AG09319 (cell line): ENCODE measurements at places on chromosomes 5 and 9.

DNA sequence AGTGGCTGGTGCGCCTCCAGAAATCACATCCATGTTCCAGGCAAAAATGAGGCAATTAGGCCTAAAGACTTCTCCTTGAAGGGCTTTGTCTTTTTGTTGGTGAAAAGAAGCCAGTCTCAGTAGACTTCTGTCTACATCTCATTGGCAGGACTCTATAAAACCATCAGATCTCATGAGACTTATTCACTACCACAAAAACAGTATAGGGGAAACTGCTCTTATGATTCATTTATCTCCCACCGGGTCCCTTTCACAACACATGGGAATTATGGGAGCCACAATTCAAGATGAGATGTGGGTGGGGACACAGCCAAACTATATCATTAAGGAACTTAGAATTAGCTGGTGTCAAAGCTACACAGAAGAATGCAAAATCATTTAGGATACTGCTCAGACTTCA, 77.7 kb upstream of the SNX2 start:
- DNase-seq = no peak

GRCh38 chr9:95189251-95190098, 128.0 kb downstream of the FANCC start:
- peak; percentile 42 for DNase-seq

DNA sequence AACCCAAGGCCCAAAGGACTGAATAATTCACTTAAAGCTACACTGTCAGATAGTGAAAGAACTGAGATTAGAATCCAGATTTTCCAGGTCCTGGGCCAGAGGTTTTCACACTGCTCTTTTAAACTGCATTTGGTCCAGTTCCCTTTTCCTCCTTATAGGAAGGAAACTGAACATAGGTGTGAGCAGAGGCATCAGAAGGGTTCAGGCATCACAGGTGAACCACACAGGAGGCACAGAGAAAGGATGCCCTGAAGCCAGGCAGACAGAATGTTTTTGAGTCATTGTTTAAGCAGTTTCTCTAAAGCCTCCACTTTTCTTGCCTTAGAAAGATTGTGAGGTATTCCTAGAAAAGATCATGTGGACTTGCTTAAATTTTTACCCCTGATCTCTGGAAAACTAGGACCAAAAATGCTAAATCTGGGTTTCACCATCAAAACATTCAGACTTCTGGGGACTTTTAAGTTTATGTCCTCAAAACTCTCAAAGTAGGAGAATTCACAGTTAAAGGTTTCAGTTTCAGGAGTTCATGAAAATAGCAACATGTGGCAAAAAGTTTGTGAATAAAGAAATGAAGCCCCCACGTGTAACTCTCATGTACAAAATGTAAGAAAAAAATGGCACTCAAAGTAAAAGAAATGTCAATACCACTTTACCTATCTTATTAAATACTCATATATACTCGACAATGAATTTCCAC, 386.1 kb downstream of the NTRK2 start:
- no peak for DNase-seq

DNA sequence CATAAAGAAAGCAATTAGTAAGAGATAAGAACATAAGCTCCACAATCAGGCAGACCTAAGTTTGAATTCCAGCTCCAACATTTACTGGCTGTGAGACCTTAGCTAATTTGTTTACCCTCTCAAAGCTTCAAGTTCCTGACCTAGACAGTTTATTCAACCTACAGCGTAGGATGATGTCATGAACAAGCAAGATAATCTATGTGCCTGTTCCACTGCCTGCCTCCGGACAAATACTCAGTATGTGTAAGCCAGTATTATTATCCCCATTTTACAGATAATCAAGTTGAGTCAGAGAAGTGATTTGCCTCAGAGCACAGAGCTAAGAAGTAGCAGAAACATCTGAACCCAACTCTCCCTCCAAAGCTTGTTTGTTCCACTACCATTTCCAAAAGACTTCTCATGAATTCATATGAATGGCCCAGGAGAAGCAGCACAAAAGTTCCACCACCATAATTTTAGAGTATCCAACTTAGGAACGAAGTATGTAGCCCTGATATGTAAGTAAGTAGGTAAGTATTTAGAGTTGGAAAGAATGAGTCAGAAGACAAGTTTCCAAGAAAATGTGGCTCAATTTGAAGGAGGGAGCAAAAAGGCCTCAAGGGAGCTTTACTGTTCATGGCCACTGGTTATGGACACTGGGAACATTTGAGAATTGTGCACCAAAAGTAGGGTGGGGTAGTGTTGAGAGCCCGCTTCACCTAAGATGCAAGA, 398.2 kb downstream of the NFIB start:
- DNase-seq = no peak

GRCh38 chr9:15735083-15735857, 182.4 kb downstream of the CCDC171 start:
- peak; percentile 75 for DNase-seq

DNA sequence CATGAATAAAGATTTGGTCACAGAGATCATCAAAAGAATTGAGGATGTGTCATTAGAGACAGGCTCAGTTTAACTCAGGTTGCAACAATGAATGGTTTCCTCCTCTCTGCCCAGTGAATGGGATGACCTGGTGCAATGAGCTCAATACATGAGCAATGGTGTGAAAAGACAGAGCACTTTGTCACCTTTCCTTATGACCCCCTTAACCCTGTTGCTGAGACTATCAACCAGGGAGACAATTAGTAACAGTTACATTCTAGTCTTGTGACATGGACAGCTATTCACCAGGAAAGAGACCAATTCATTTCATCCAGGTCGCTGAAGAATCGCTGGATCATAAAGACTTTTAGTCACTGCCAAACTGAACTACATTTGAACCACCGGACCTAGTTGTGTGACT, 19.9 kb upstream of the CDH6 start:
- DNase-seq = no peak

- no peak for DNase-seq
These were observed 132.1 kb downstream of the AP3B1 start for GRCh38 chr5:78162253-78162862.

DNA sequence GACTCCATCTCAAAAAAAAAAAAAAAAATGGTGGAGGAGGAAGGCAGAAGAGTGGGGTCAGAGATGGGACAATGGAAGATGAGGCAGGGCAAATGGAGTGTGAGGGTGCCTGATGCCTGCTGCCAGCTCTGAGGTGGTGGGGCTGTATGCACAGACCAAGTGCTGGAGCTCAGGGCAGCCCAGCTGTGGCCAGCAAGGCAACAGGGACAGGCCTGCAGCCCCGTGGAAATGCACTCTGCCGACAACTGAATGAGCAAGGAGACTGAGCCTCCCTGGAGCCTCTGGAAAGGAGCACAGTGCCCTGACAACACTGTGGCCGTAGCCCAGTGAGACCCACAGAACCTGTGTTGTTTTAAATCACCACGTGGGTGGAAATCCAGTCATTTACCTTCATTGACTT, 22.9 kb upstream of the SMIM32 start:
- DNase-seq = no peak
